ENCODE measurements at places on chromosomes 7 and 10.

DNA sequence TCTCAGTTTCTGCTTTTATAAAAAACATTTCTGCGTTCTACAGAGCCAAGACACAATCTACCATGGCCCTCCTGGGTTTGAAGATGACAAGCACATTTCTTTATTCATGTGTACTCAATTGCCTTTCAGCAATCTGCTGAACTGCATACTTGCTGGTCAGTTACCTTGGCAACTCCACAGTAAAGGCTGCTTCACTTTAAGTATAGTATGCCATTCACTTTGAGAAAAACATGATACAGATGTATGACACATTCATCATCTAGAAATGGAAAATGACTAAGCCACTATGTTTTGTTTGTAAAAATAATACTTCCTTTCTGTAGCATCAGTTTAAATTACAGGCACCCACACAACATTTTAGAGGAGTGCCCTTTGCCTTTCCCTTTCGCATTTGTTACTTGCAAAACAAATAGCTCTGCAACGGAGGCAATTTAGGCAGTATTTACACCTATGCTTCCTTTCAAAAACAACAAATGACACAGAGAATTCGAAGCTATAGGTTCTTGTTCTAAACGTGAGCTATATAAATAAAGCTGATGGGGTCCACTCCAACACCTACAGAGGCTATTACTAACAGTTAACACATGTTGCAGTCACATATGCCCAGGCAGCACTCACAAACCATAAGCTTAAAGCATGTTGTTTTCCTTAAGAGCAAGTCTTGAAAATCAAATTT, 23.5 kb downstream of the SGCE start:
- peak; percentile 88 for DNase-seq

DNA sequence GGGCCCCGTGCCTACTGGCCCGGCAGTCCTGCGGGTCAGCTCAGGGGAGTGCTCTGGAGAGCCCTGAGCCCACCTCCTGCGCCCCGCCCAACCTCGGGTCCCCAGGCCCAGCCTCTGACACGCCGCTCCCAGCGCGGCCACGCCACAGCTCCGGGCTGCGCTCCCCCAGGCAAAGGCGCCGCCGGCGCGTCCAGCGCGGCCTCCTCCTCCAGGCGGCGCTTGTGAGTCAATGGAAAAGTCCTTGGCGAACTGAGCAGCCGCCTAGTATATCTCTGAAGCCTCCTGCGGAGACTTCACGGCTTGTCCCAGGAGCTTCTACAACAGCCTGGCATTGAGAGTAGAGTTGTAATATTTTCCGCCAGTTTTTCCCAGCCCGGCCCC, 29.5 kb upstream of the BMS1 start:
- peak; percentile 69 for DNase-seq

DNA sequence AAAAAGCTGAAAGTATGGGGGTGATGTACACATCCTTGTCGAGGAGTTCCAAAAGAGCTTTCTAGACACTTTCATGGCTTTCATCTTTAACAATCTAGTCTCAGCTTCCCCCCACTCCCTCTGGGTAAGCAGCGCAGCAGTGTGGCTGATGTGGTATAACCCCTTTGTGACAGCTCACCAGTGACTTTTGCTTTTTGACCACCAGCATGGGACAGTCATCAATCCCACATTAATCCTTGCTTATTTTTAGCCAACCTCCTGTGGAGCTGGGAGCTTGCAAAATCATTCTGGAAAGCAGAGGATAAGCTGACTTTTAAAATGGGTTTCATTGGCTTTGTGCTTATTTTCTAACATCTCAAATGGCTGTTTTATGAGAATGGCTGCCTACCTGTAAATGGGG, 272.7 kb downstream of the HDAC9 start:
- DNase-seq = peak; percentile 89

- DNase-seq = peak; percentile 59
These were observed 229.8 kb upstream of the YAE1 start for GRCh38 chr7:39336442-39336841.

- no peak for DNase-seq
These were observed 164.6 kb downstream of the NEURL1 start for GRCh38 chr10:103658049-103658577.

DNA sequence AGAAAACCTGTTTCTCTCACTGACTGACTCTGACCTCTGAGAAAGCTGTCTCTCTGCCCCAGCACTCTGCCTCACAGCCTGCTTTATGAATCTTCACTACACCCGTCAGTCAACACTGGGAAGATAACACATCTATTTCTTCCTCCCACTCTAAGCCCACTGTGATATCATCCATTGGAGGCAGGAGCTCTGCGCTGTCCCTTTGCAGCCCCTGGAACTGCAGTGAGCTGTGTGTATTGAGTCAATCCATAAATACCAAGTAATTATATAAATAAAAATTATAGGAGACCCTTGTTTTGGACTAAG, 17.2 kb upstream of the FXYD4 start:
- no peak for DNase-seq

- no peak for DNase-seq
These were observed 99.6 kb upstream of the GLCCI1 start for GRCh38 chr7:7869036-7869435.

- DNase-seq = no peak
These were observed 557.6 kb downstream of the PTPRN2 start for GRCh38 chr7:158030071-158030470.

DNA sequence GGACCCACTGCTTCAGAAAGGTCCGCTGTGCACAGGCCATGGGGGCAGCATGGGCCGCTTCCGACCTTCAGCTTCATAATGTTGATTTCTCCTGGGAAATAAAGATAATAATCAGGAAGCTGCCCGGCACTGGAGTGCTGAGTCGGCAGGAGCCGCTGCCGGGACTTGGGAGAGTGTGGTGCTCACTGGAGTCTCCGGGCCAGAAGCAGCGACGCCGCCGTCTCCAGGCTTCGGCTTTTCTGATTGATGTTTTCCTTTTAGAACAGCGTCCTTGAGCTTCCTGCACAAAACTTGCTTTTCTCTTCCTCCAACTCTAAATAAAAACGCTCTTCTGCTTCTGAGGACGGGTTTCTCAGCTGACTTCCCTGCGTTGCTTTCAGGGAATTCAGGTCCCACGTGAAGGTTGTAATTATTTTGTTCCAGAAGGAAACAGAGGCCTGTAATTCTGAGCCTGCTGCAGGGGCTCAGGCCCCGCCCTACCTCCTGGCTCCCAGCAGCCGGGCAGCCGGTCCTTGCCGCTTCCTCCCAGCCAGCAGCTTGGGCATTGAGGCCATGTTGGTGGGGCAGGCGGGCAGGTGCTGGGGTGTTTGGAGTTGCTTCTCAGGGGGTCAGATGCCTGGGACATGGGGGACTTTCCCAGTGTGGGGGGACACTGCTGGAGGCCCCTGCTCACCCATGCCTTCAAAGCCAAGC, 14.7 kb downstream of the PWWP2B start:
- DNase-seq = peak; percentile 43

DNA sequence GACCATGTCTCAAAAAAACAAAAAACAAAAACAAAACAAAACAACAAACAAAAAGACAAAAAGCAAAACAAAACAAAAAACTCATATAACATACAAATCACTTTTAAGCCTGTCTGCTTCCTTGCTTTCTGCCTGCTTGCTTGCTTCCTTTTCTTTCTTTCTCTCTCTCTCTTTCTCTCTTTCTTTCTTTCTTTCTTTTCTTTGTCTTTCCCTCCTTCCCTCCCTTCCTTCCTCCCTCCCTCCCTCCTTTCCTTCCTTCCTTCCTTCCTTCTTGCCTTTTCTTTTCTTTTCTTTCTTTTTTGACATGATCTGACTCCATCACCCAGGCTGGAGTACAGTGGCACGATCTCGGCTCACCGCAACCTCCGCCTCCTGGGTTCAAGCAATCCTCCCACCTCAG, 15.9 kb upstream of the TRA2A start:
- DNase-seq = no peak

GRCh38 chr7:48052748-48053147, 17.4 kb downstream of the C7orf57 start:
- DNase-seq = peak; percentile 67

DNA sequence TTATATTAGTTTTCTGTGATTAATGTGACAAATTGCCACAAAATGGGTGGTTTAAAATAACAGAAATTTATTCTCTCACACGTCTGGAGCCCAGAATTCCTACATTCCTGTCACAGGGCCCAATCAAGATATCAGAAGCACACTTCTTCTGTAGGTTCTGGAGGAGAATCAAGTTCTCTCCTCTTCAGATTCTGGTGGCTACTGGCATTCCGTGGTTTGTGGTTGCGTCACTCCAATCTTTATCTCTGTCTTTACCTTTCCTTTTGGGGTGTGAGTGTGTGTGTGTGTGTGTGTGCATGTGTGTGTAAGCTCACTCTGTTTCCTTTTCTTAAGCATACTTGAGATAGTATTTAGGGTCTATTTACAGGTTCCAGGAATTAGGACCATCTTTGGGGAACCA, 115.5 kb upstream of the DKK1 start:
- DNase-seq = peak; percentile 53

DNA sequence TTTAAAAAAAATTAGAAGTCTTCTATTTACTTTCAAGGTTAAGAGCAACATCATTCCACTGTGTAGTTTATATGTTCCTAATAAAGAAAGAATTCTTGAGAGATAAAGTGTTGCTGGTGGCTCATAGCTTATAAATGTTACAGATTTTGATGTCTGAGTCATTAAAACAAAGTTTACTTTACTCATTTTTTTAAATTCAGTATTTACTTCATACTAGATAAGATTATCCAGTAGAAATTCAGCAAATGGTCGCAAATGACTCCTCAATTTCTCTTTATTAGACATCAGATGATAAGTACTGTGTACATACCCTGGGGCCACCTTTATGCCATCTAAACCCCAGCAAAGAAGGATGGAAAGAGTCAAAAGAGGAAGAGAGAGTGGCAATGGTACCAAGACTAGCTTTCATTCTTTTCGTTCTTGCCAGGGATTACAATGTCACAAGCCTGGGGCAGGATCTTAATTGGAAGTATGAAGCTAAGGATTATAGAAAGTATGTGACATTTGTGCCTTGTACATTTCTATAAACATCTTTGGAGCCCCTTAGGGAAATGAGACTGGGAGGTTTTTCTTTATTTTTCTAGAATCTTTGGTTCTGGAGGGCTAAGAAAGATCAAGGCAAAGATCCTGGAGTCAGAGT, 206.1 kb downstream of the CHRM2 start:
- DNase-seq = peak; percentile 65
